ENCODE measurements at places on chromosomes 2 and 18.

DNA sequence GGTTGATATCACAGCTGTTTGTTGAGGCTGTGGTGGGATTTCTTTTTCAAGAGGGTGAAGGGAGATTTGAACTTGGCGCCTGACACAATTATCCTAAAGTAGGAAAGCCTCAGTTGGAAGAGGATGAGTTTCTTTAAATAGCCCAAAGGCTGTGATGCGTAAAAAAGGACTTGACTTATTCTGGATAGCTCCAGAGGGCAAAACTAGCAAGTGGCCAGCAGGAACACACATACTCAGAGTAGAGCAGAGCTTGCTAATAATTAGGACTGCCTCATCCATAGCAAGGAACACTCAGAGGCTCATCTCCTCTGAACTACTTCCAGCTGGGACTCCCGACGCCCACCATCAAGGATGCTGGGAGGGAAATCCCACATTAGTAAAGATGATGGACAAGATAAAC, 74.0 kb downstream of the AFF3 start:
- DNase-seq = no peak

DNA sequence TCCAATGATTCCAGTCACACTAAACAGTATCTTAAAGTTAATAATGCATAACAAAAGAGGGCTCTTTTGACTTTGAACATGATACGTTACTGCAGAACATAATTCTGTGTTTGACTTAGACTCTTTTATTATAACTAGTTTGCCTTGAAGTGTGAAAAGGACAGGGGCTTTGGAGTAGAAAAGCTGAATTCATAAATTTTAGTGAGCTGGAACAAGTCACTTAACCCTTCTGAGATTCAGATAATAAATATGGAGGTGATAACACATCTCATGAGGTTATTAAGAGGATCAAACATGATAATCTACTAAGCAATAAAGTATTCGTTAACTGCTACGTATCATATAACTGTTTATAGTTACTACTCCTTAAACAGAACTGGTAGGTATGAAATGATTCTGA, 44.7 kb upstream of the FLACC1 start:
- no peak for DNase-seq

DNA sequence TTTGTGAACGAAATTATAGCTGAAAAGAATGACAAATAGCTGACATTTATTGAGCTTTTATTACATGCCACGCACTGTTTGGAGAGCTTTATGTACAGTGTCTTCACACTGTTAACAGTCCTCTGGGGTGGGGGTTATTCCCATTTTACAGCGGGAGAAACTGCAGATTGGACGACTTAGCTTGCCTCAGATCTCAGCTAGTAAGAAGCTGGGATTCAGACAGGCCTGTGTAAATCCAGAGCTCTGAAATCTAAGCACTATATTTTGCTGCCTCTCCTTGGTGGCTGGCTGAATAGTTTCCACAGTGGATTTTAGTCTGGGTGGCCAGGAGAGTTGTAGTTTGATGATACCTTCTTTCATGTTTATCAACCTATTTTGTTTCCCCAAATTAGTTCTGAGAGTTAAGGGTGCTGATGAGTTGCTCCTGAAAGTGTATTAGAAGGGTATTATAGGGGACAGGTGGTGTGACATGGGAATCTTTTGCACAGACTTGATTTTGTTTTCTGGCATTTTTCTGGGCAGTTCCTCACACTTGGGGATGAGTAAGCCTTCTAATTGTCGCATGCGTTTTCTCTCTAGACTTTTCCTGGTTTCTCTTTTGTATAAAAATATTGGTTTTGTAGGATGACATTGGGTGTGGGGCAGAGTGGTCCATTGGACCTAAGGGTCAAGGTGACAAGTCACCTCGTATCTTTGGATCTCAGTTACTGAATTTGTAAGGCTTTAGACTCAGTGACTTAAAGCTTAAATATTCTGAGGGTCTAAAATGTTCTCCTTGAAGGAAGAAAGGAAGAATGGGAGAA, 1.5 kb downstream of the ACSL3 start:
- no peak for DNase-seq

DNA sequence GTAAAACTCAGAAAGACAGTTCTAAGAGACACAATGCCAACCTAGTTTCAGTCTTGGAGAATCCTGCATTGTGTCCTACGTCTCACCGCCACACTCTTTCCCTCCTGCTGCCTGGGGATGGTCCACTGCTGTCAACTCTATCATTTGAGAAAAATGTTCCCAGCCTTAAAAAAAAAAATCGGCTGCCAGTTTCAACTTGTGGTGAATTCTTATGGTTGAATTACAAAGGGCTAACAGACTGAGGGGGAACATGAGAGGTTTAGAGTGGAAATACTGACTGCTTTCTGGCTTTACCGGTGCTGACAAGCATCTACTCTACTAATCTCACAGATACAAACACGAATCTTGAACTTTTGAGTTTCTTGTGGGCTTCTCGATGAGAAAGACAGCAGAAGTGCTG, 74.0 kb downstream of the NAB1 start:
- no peak for DNase-seq

GRCh38 chr2:33014268-33014667, 67.5 kb downstream of the LTBP1 start:
- DNase-seq = no peak

DNA sequence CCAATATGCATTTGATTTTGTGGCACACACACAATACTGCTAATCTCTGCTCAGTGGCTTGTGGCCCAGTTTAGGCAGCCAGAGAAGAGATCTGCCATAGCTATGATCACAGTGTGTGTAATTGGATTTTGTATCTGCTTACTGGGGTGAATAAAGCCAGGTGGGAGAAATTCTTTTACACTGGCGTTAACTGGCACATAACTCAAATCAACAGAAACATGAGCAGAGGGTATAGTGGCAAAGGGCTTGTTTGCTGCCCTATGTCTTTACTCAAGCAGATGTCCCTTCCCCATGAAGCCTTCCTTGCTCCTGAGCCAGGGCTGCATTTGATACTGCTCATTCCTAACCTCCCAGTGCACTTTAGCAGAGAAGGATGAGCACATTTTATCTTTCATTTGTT, 28.5 kb downstream of the STON1 start:
- no peak for DNase-seq

- no peak for DNase-seq
Measured at GRCh38 chr2:166451468-166451867, 42.6 kb downstream of the SCN7A start.

DNA sequence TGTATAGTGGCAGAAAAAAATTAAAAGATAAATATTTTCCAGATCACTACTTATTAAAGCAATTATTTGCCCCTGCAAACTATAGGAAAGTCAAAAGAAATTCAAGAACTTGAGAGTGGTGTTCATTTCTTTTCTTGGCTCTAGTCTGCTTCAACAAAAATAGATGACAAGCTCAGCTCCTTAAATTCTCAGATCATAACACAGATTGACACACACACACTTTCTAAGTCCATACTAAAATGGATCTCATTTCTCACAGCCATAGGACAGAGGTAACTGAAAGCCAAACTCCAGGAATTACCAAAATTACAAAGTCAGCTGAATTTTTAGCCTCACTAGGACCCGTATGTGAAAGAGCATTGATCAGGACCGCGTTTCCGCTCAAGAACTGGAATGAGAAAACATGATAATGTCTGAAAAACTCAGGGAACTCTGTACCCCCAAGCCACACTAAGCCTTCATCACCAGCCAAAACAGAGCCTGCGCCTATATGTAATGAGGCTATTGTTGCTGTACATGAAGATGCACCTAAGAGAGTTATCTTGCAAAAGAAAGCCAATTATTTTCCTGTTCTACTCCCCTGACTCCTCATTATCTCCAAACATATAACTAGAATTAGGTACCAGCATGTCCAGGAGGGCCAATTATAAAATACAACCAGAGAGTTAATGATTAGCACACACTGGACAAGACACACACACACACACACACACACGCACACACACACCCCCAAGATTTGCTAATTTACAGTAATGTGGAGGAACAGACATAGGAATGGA, 16.5 kb upstream of the EFR3B start:
- DNase-seq = no peak

DNA sequence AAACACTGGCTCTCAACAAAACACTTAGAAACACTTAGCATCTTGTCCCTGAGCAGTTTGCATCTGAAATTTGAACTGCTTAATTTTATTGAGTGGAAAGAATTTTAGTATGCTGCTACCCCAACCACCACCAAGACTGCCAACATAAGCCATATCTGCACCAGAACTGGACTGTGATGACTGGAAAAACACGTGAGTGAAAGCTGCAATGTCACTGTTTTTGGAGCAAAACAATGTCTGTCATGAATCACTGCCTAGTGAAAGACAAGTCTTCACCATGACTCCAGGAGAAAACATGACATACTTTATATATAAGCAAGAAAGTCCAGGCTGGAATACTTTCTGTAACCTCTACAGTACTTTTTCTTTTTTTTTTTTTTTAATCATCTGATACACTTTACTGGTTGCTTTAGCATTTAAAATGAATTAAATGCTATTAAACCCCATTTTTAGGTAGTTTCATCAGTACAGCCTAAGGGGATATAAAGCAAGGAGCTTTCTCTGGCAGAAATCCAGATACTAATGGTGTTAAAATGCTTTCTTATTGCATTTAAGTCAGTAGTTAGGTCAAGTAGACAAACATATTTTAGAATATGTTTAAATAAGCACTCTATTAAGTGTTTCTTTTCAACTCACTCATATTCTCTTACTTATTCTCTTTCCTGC, 2129.4 kb upstream of the PIK3C3 start:
- DNase-seq = no peak

- DNase-seq = no peak
Measured at GRCh38 chr2:9968553-9969497, 17.3 kb downstream of the GRHL1 start.

DNA sequence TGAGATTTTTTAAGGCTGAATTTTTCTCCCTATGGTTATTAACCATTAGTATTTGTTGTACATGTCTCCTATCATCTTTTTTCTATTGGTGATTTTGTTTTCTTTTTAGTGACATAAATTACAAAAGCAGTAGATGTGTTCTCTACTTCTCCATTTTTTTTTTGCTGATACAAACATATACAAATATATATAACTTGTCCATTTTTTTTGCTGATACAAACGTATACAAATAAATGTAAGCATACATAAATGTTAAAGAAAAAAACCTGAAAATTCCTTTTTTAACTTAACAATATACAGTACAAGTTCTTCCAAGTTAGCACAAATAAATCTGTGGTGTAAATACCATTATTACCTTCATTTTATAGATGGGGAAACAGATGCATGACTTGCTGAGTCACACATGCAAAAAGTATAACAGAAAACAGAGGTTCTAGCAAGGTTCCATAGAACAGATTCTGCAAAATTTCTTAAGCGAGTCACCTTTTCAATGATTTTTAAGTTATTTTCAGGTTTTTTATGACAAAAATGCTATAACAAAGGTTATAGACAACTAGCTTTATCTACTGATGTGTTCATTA, 2.1 kb downstream of the MSGN1 start:
- no peak for DNase-seq

DNA sequence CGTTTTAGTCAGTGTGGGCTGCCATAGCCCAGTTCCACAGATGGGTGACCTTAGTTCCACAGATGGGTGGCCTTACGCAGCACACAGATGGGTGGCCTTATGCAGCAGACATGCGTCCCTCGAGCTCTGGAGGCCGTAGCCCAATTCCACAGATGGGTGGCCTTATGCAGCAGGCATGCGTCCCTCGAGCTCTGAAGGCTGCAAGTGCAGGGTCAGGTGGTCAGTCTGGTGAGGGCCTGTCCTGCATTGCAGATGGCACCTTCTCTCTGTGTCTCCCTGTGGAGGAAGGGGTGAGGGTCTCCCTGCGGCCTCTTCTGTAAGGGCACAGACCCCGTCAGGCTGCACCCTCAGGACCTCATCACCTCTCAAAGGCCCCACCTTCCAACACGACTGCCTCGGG, 189.5 kb upstream of the TPO start:
- DNase-seq = no peak

DNA sequence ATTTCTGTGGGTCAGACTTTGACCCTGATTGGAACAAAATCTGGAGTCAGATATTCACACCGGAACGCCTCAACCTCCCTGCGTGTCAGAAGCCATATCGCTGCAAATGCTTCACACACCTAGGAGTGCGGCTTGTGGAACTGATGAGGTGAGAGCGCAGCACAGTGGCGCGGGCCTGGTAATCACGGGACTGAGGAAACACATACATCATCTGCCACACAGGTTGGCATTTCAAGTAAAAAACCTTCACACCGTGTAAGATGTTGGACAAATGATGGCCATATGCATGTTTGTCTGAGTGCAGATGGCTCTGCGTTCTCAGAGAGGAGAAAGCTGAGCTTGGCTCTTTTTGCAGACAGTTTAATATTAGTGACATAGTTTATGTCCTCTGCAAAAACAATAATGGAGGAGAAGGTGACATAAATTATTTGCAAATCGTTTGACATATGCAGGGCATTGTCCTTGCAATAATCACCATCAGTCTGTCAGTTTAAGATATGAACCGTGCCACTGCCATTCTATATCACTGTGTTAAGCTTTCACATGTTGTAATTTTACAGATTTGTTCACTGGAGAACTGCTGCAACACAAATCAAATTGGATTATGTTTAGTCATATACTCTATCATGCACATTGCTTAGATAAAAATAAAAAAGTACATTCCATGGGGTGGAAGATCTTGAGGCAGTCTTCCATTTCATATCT, 101.4 kb downstream of the MTX2 start:
- DNase-seq = no peak

- no peak for DNase-seq
Measured at GRCh38 chr2:73906847-73907505, 14.2 kb downstream of the ACTG2 start.
